ENCODE measurements at places on chromosomes 1 and 21.

DNA sequence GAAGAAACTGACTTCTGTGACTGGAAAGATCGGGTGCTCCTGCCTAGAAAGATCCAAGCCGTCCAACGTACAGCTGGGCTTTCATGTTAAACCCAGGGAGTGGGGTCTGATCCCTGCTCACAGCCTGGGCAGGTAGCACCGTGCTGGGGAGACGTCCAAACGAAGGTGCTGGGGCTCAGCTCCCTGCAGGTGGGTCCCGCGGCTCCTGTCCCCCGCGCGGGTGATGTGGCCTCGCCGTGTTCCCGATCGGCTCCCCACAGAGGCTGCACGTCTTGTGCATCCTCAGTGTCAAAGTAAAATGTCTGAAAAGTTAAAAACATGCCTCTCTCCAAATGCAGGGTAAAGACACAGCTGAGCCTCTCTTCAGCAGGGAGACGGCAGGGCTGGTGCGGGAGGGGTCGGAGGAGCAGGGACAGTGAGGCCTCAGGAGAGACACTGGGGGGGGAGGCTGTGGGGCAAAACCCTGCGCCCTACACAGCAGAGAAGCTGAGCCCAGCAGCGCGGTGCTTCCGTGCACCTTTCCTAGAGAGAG, 40.1 kb upstream of the COL6A2 start:
- no peak for DNase-seq

- DNase-seq: no peak
Measured at GRCh38 chr1:218965821-218966220, 207.9 kb upstream of the LYPLAL1 start.

GRCh38 chr1:150968491-150968890, 6.1 kb downstream of the CERS2 start:
- DNase-seq: no peak

GRCh38 chr1:2317230-2318065, 73.9 kb downstream of the MORN1 start:
- no peak for DNase-seq

DNA sequence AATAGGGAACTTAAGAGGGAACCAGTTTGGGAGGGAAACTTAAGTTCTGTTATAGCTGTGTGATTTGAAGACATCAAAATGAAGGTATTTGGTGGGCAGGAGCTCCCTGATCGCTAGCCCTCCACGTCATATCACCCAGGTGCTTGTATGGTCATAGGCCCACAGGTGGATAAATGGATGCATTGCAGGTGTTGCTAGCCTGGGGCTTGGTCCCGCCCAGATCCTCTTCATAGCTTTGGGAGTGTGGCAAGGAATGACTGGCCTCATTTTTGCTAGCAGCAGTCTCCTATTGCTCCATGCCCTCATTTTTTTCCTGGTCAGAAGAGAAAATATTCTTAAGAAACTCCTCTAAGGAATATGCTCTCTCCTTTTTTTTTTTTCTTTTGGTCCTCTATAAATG, 11.3 kb downstream of the GNPAT start:
- no peak for DNase-seq

GRCh38 chr1:110186558-110186957, 23.6 kb upstream of the KCNC4 start:
- no peak for DNase-seq

DNA sequence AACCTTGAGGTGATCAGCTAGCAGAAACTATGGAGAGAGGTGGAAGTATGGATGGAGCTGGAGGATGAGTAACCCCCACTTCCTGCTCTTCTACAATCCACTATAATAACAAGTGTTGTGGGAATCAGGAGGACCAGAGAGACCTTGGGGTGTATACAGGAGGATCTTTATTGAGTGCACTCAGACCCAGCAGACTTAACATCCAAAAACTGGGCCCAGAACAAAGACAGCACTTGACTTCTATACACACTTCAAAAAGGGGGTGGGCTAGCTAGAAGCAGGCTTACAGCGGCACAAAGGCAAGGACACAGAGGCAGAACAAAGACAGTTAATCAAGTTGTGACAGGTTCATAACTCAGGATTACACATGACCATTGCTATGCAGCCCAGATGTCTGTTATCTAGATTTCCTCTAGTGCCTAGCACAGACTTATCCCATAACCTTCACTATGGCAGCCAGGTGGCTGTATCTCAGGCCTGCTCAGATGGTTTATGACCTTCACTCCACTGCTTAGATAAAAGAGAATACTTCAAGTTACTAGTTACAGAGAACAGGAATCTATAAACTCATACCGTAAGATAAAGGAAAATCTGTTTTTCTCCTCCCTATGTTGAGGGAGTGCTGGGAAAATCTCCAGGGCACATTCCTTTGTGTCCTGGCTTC, 36.1 kb upstream of the PADI2 start:
- no peak for DNase-seq

- no peak for DNase-seq
Measured at GRCh38 chr1:97986041-97987005, 65.5 kb upstream of the DPYD start.

- no peak for DNase-seq
Measured at GRCh38 chr1:27233667-27234048, 774 bp upstream of the WDTC1 start.

DNA sequence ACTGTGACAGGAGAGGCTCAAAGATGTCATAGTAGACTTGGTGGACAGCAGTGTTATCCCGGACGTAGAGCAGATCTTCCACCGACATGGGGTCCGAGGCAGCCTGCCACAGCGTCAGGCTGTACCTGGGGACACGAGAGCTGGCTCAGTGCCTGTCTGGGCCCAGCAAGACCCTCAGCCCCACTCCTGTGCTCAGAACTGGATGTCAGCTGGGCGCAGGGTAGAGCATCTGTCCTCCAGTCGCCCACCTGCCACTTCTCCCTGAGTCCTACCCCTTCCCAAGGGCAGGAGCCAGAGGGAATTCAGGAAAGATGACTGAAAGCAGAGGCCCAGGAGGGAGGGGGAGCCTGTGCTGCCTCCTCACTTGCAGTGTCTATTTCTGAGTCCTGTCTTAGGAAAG, 11.7 kb downstream of the FAM151A start:
- no peak for DNase-seq

GRCh38 chr1:161440312-161440894, 64.9 kb upstream of the FCGR2A start:
- peak; percentile 50 for DNase-seq

DNA sequence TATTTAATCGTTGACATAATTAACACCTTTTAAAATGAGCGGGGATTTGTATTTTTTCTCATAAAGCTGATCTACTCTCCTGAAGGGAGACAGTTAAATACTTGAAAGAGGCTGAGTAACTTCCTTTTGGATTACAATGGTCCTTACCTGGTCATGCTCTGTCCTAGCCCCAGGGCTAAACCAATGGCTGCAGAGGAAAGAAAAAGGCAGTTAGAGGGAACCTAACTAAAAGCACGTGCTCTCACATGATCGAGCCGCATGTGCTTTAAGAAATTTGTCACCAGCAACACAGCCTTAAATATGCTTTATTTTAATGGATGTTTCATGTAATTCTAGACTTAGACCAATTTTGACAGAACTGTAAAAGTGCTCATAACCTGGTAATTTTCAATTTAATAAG, 132.7 kb downstream of the GPATCH2 start:
- DNase-seq: no peak

DNA sequence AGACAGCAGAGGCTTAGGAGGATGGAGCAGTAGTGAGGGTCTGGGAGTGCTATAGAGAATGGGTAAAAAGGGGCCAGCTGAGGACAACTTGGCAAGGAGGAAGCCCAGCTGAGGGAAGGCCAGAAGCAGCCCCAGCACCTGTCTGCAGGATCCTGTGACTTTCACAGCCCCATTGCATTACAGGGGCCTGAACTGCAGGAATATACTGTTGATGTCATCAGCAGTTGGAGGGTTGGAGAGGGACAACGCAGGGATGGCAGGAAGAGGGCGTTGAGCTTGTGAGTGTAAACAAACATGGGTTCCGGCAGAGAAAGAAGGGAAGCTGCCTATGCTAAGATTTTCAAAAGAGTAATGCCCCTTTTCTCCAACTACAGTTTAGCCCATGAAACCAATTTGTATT, 628.5 kb downstream of the SMYD3 start:
- DNase-seq: no peak

- no peak for DNase-seq
Measured at GRCh38 chr1:94532077-94532476, 9.5 kb downstream of the F3 start.

- no peak for DNase-seq
Measured at GRCh38 chr1:35112668-35113067, 33.5 kb downstream of the ZMYM1 start.

- no peak for DNase-seq
Measured at GRCh38 chr1:14842891-14843290, 244.4 kb downstream of the KAZN start.

GRCh38 chr1:168469690-168470089, 74.1 kb downstream of the XCL2 start:
- DNase-seq: no peak

- no peak for DNase-seq
Measured at GRCh38 chr1:234691567-234691966, 81.6 kb upstream of the IRF2BP2 start.

DNA sequence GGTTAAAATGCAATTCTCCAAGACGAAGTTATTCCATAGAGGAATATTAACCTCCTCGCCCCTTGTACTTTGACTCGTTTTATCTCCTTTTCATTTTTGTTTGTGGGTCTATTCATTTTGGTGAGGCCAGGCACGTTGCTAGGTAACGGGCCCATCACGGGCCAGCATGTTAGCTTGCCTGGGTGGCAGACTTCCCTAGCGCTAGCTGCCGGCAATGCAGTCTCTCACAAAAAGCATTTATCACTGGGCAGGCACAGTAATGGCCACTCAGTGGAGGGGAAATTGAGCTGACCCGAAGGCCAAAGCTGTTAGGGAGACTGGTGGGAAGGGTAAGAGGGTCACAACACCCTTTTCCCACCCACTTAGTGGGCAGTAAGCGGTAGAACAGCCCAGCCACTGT, 234.4 kb upstream of the FOXD3 start:
- no peak for DNase-seq

DNA sequence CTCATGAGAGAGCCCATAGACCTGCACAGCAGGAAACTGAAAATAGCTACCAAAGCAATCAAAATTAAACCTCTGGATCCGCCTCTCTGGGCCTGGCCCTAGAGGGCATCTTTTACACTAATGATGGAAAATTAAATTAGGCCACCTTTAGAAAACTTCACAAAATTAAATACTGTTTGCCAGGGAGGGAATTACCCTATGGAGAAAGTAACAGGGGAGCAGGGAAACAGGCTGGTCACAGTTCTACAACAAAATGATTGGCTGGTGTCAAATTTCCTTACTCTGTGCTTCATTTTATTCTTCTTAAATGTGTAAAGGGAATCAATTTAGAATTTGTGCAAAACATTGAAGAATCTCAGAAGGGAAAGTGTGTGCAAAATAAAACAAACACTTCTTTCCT, 62.4 kb downstream of the SPATA46 start:
- no peak for DNase-seq
